ENCODE measurements at places on chromosomes 11 and 22.

GRCh38 chr11:134346101-134346975 lies 14.6 kb downstream of the GLB1L2 start:
- no peak for DNase-seq

DNA sequence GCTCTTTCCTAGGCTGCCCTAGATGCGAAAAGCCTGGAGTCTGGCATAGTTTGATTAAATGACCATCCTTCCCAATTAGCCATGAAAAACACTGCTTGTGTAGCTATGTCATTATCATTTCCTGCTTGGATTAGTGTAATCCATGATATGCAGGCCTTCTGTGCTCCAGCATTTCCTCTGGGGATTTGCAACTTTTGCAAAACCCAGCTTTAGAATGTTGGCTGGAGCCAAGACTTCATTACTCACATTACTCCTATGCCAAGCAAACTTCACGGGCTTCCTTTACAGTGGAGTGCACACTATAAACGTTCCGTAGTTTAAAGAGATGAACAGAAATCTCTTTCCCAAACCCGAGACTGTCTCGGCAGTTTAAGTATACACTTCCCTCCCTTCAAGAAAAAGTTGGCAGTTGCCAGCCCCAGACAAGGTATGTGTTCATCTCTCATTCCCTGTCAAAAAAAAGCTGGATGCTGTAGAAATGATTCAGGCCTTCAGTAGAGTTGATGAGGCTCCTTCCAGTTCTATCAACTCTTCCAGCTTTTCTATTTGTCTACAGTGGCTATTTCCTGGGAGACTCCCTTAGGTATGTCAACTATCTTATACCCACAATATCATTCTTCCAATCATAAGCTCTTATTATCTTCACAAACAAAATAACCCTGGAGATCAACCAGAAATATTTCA lies 180.0 kb downstream of the MAML2 start:
- no peak for DNase-seq

DNA sequence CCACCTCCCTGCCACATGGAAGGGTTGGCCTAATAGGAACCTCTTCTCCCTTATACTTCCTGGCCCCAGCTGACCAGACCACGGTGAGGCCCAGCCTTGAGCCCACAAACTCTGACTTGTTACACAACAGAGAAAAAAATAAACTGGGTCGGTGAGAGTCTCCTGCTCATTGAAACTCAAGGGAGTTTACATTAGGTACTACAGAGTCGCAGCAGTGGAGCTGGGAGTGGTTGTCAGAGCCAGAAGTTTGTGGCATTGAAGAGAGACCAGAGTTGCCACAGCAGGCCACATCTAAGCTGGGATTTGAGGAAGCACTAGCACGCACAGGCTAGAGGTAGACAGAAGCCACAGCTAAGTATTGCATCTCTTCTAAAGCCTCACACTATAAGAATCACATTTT lies 296.2 kb downstream of the DDX10 start:
- no peak for DNase-seq

GRCh38 chr11:83024270-83024854 lies 47.3 kb downstream of the RAB30 start:
- no peak for DNase-seq

DNA sequence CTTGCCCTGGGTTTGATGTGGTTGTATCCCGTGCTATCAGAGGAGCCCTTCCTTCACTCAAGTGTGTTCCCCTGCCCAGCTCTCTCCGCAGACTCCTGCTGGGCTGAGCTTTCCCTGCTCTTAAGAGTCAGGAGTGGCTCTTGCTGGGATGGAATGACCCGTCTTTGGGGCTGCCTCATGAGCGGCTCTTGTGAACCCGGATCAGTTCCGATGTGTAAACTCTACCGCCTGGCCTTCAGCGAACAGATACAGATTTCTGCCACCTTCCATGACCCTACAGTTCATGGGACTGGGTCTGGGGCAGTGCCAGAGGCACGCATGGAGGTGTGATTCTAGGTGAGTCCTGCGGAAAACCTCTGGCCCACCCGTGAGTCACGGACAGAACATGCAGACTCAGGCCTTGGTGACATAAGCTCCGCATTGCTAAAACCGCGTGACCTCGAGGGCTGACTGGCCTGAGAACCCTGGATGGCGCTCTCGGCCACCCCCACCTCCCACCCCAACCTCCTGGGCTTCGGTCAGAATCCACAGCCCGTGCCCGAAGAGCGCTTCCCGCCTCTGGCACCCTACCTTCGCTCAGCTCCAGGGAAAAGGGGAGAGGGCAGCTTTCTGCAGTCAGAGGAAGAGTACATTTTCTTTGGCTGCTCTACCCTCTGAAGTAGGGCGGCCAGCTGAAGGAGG lies 1.3 kb upstream of the ZBTB16 start:
- DNase-seq = no peak

Data from NK-92 treated with Interleukin-12 subunit alpha and Interleukin-12 subunit beta, amount 100 ng/mL, for 24 hours (cell line).